Brain pericyte (primary cell): ENCODE measurements at places on chromosomes 11 and 22.

DNA sequence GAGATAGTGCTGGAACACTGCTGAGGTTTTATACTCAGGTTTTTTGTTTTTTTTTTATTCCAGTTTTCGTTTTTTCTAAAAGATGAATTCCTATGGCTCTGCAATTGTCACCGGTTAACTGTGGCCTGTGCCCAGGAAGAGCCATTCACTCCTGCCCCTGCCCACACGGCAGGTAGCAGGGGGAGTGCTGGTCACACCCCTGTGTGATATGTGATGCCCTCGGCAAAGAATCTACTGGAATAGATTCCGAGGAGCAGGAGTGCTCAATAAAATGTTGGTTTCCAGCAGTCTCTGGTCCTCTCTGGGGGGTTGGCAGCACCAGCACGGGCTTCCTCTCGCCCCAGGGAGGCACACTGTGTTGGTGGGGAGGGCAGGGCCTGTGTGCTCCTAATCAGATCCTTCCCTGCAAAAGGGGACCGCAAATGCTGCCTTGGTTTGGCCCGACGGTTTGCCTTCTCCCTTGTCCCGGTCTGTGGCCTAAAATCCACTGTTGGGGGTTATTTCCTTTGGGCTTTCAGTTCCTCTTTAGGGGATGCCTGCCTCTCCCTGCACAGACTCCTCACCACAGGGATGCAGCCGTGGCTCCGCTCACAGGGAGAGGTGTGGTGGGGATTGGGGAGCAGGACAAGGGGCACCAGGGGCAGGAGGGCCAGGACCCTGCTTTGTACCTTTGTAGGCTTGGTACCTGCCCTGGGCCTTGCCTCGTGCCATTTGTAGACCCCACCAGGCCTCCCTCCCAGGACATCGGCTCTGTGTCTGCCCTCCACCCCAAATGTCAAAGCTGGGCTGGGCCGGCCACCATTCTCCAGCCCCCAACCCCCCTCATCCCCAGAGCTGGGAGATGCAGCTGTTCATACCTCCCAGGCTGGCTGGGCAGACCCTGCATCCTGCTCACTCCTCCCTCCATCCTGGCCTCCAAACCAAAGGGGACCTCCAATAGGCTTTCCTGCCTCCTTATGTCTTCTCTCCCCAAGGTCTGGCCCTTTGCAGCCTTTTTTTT, 13.5 kb downstream of the MCAT start:
- DNase-seq: no peak

DNA sequence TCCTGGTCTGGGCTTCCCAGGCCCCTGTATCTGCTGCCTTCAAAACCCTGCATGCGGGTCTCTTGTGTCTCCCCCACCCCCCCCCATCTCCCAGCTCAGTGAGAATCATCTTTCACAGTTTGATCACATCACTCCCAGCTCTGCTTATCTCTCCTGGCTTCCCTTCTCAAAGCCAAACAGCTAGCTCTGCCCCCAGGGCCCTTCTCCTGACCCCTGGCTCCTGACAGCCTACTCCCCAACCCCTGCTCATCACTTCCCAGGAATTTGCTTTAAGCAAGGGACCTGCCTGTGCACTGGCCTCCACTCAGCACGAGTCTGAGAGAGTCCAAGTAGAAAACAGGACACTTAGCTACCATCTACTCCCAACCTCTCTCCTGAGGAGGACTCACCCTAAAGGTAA, 342.7 kb downstream of the TENM4 start:
- no peak for DNase-seq

DNA sequence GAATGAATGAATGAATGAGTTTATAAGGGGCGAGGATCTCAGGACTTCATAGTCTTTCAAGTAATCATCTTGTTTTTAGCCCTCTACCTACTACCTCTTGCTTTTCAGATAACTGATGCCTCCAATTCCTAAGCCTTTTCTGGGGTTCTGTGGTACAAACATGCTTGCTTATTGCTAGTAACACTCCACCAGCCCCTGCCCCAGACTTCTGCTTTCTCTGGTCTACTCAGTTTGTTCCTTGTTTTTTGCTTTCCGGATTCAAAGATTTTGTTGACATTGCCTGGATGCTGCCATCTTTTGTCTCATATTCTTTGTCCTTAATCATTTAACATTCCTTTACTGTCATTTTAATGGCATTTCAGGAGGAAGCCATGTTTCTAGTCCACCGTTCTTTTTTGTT, 8.9 kb upstream of the TMEM9B start:
- no peak for DNase-seq

GRCh38 chr11:44893846-44894617, 56.7 kb downstream of the TP53I11 start:
- DNase-seq: peak; percentile 29

GRCh38 chr11:113615773-113616172, 90.3 kb downstream of the TMPRSS5 start:
- DNase-seq: no peak

DNA sequence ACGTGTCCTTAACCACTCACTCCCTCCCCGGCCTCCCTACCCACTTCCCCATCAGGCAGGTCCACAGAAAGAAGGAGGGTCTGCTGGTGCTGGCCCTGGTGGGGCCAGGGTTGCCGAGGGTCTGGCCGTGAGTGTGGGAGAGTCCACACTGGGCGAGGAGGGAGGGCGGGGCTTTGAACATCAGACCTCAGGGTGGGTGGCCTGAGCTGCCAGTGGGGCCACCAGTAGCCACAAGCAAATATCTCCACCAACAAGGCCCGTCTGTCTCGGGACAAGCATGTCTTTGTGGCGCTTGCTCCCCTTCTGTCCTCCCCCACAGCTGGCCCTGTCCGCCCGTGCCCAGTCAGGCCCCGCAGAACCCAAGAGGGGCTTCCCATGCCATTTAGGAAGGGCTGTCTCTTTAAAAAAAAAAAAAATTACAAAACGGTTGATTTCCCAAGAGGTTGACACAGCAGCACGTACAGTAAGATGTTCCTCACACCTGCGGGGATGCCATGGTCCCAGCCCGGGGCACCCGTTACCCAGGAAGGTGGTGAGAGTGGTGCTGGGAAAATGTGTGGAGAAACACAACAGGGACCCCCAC, 17.7 kb upstream of the TALDO1 start:
- no peak for DNase-seq

DNA sequence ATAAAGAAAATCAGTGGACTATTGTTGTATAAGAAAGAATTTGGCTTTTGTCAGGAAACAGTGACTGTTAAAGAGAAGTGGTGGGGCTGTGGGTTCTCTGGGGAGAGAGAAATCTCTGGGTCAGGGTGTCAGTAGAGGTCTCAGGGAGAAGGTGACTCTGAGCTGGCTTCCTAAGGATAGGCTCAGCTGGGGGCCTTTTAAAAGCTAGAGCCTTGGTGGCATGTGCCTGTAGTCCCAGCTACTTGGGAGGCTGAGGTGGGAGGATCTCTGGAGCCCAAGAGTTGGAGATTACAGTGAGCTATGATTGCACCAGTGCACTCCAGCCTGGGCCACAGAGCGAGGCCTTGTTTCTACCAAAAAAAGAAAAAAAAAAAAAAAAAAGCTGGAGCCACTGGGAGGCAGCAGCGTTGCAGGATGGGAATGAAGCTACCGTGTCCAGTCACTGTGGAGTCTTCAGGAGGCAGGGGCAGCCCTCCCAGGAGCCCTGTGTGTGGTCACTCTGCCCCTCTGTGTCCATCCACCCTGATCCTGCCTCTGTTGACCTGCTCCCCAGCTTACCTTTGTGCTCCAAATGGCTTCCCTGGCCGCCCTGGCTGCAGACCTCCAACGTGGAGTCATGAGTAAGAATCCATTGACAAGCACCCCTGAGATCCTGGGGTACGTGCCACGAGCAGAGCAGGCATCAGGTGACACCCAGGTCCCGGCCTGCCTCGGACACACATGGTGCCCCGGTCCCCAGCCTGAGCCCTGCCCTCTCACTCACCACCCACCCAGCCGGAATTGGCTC, 5.4 kb upstream of the MIF start:
- no peak for DNase-seq

- DNase-seq: no peak
Observed at GRCh38 chr11:26931881-26932280, 62.0 kb upstream of the FIBIN start.

DNA sequence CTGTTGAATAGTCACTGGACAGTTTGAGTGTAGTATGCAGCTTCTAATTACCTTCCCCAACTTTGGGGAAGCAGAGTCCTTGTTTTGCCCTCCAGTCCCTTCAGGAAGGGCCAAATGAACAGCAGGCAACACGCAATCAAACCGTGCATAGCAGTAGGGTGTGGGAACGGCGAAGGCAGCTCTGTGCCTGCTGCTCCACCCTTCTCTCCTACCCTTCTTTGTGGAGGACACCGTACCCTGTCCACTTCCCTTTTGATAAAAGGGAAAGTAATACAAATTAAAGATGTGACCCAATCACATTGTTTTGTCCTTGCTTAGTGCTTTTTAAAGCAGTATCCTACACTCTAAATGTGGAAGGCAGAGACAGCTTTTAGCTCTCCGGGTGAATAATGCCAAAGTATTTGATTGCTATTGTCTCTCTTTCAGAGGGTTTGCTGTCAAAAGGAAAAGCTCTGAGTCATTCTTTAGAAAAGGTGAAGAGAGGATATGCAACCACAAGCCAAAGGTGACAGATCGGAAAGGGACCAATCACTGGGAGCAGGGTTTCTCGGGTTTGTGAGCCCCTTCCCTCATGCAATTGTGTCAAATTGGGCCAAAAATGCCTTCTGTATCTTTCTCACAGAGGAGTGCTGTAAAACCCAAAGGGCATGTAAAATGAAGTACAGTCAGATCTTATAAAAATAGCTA, 407.3 kb upstream of the CCDC90B start:
- DNase-seq: no peak

GRCh38 chr22:27146866-27147633, 489.7 kb downstream of the MIAT start:
- no peak for DNase-seq

DNA sequence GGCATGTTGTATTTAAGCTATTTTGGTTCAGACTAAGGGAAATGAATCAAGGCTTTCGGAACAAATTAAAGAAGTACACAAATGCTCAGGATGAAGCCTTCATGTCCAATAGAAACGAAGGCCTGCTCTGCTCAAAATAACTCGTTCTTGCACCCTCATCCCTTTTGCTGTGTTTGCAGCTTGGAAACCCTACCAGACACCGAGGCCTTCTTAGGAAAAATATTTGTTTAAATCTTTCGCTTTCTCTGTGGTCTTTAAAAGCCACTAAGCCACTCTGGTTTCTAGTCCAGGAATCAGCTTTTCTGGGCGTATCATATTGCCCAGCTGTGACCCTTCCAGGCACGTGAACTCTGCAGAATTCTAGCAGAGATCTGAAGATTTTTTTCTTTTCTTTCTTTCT, 60.9 kb upstream of the HSPA8 start:
- no peak for DNase-seq

- peak; percentile 95 for DNase-seq
Observed at GRCh38 chr11:64864473-64865285, 13.7 kb downstream of the EHD1 start.

- no peak for DNase-seq
Observed at GRCh38 chr22:20545681-20546521, 38.5 kb downstream of the MED15 start.

DNA sequence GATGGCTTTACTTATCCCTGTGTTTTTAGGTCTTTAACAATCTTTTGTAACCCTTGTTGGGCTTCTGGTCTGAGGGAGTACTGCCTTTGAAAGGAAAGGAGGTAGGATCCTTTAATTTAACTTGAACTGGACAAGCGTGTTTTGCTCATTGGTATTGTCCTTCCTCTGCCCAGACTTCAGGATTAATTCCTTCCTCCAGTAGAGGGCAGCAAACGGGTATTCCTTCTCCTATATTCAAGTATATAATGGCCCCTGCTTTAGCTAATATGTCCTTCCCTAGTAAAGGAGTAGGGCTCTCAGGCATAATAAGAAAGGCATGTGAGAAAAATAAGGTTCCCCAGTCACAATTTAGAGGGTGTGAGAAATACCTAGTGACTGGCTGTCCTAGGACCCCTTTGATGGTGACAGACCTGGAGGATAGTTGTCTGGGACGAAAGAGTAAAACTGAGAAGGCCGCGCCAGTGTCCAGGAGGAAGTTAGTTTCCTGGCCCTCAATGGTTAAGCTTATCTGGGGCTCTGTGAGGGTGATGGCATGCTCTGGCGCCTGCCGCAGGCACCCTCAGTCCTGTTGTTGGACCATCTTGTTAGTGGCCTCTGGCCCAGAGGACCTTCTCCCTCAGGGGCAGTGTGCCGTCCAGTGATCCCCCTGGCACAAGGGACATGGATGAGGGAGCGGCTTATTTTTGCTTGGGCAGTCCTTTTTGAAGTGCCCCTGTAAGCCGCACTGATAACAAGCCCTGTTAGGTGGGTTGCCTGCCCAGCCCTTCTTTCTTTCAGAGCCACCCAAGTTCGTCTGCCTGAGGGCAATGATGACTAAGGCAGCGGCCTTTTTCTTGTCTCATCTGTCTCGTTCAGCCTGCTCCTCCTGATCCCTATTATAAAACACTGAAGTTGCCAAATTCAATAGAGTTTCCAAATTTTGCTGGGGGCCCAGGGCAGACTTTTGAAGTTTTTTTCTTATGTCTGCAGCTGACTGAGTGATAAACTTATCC, 51.8 kb downstream of the C11orf71 start:
- DNase-seq: peak; percentile 31

GRCh38 chr22:48335442-48336139, 1492.1 kb downstream of the BRD1 start:
- DNase-seq: no peak

- no peak for DNase-seq
Observed at GRCh38 chr11:78706551-78706950, 131.9 kb upstream of the NARS2 start.

DNA sequence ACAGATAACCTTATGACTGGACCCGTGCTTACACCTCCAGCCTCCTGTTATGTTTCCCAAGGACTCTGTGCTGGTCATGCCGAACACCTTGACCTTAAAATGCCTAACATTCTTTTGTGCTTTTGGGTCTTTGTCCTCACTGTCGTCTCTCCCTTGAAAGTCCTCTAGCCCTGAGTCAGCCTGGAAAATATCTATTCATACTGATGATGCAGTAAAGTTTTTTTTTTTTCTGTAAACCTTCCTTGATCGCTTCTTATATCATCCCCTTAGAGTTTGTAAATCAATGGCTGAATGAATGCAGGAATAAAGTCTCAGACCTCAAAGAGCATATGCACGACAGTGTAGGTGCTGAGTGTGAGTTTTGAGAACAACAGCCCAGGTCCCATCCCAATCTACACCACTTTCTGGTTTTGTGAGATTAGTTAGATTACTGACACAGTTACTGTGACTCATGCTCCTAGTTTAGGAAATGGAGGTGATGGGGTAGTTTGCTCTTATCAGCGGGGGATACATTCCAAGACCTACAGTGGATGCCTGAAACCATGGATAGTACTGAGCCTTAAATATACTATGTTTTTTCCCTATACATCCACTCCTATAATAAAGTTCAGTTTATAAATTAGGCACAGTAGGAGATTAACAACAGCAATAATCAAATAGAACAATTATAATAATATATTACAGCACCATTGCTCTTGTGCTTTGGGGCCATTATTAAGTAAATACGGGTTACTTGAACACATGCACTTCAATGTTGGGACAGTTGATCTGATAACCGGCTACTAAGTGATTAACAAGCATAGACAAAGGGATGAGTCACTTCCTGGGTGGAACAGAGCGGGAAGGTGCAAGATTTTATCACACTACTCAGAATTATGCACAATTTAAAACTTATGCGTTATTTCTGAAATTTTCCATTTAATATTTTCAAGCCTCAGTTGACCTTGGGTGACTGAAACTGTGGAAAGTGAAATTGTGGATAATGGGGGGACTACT, 8.6 kb downstream of the TCN1 start:
- no peak for DNase-seq

- no peak for DNase-seq
Observed at GRCh38 chr11:44833877-44834452, 107.2 kb downstream of the TSPAN18 start.
